CD4-positive, alpha-beta T cell treated with Interleukin-17A for 4 hours (primary cell): ENCODE measurements at places on chromosomes 16 and 17.

DNA sequence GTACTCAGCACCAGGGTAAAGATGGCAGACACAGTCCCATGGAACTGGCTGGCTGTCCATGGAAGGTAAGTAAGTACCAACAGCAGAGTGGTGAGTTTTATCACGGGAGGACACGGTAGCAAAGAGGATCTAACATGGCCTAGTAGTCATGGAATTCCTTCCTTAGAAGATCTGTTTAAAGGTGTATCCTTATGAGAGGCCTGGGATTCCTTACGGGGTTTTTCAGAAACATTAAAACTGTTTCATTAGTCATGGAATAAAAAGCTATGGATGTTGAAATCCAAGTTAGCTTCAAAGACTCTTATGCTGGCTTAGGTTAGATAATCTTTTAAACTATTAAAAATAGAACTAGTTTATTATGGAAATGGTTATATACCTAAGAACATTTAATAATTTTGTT, 7.4 kb downstream of the FTO start:
- DNase-seq = no peak

DNA sequence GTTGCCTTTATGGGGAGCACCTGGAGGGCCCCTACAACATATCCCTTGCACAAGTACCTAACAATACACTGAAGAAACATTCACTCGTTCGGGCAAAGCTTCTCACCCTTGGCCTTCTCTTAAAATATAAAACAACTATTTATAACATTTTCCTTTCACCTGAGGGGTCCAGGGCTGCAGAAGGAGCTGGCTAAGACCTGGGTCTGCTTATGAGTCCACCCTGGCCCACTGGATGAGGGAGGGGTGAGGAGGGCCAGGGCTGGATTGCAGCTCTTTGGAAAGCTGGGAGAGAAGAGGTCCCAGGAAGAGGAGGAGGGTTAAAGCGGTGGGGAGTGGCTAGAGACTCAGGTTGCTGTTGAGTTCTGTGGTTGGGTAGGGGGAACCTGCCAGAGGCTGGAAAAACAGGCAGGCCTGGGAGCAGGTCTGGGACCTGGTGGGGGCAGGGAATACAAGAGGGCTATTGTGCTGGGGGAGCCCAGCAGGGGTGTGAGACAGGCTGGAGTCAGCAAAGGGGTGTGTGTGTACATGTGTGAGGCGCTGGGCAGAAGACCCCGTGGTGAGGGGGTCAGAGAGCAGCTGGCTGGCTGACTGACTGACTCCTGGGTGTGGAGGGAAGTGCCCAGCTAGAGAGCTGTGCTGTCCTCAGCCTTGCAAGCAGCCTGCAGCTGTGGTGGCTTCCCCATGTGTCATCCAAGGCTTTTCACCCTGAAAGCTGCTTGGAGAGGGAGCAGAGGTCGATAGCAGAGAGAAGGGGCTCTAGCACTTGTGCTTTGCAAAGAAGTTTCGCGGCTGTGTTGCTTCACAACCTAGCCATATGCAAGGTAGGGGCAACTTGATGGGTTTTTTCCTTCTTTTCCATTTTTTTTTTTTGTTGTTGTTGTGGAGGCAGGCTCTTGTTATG, 10.2 kb upstream of the MRC2 start:
- no peak for DNase-seq

DNA sequence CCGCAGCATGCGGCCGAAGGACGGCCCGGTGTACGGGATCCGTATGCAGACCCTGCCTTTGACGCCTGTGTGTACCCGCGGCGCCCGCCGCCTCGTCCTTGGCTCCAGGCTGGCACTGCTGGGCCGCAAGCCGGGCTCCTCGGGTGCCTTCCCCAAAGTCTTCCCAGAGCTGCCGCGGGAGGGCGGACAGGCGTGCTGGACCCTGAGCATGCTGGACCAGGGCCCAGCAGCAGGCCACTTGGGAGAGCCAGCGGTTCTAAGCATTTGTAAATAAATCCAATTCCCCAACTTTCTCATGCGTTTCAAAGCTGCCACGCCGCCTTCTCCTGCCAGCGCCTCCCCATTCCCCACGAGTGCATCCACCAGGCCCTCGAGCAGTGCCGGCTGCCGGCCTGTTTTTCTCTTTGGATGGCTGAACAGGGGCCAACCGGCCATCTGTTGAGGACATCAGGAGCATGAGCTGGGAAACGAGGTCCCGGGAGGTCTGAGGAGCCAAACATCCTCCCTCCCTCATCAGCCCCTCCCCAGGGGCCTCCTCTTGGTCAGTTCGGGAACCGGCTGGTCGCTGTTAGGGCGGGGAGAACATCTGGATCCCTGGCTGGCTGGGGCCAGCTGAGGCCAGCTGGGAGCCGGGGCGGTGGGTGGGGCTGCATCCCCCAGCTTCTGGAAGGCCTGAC, 20.5 kb upstream of the PABPN1L start:
- no peak for DNase-seq

- peak; percentile 48 for DNase-seq
Observed at GRCh38 chr17:79915850-79916430, 76.7 kb upstream of the CBX4 start.

DNA sequence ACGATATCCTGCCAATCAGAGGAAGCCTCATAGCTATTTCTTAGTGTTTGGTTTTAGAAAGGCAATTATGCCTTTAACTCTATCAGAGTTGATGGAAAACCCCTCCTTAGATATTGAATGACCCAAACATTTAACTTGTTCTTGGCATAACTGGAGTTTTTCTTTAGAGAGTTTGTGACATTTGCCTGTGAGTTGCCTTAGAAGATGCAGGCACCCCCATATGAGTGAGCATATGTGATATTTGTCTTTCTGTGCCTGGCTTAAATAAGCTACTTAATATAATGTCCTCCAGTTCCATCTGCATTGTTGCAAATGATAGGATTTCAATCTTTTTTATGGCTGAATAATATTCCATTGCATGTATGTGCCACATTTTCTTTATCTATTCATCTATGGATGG, 19.6 kb upstream of the B4GALNT2 start:
- no peak for DNase-seq

- no peak for DNase-seq
Observed at GRCh38 chr17:33838281-33838680, 416.8 kb upstream of the CCL2 start.

DNA sequence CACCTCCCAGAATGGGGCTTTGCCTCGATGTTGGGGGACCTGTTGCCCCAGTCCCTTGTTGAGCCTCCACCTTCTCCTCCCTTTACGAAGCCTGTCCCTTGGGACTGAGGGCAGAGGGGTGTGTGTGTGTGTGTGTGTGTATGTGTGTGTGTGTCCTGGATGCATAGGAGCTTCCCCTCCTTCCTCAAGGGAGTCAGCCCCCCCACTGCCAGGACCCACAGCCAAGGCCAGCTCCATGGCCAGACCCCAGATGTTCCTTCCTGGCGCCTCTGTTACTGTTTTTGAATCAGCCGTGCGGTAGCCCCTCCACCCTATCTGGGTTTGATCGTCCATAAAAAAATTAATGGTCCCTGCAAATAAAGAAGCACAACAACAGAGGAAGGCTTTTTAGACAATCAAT, 17.7 kb upstream of the DOK4 start:
- no peak for DNase-seq

- no peak for DNase-seq
Observed at GRCh38 chr17:81994593-81995462, 17.4 kb downstream of the ASPSCR1 start.

DNA sequence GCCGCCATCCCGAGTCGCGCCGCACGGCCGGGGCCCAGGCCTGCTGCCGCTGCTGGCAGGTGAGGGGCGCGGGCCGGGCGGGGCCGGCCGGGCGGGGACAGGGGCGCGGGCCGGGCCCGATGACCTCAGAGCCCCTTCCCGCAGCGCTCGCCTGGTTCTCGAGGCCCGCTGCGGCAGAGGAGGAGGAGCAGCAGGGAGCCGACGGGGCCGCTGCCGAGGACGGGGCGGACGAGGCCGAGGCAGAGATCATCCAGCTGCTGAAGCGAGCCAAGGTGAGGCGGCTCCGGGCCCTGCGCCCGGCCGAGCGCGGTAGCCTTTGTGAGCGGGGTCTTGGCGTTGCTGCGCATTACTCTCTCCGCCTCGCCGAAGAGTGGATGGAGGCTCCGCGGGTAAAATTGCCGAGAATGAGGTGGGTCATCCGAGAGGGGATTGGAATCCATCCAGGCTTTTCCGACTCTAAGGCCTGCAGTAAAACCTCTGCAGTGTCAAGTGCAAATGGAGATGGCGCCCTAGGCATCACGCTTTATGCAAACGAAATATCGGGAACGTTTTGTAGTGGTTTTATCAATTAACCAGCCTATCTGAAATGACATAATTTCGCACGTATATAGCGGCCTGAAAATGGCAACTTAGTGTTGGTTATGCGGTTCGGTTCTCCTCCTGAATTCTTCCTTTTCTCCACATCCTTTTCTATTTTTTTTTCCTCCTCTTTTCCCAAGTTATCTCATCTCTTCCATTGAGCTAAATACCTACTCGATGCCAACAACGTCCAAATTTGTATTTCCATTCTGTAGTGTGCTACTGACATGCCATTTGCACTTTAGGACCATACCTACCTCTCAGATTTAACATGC, 577 bp downstream of the TTC19 start:
- DNase-seq = no peak

GRCh38 chr16:71311553-71312158, 22.5 kb upstream of the CMTR2 start:
- DNase-seq = peak; percentile 19

GRCh38 chr17:7191069-7191468, 11.9 kb upstream of the ASGR1 start:
- DNase-seq = no peak

GRCh38 chr17:37562016-37562745, 47.0 kb downstream of the SYNRG start:
- DNase-seq = no peak

- DNase-seq = peak; percentile 35
Observed at GRCh38 chr17:40552806-40553693, 12.2 kb downstream of the CCR7 start.

- no peak for DNase-seq
Observed at GRCh38 chr16:56726283-56726682, 3.6 kb upstream of the NUP93 start.

GRCh38 chr16:5905935-5906334, 808.3 kb upstream of the EEF2KMT start:
- no peak for DNase-seq

DNA sequence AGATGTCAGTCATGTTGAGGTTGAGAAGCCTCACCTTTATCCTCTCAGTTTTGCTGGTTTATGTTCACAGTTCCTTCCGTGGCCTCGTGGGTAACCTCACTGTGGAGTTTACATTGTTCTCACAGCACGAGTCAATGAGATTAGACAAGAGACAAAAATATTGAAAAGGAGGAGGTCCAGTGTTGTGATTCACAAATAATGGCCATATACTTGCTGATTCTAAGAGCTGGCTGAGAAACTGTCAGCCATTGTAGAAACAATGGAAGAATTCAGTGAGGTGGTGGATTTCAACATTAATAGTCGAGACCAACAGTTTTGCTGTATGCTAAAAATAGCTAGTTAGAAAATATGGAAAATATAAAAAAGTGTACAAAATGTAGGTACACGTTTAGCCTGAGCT, 176.4 kb upstream of the WSCD1 start:
- DNase-seq = no peak

DNA sequence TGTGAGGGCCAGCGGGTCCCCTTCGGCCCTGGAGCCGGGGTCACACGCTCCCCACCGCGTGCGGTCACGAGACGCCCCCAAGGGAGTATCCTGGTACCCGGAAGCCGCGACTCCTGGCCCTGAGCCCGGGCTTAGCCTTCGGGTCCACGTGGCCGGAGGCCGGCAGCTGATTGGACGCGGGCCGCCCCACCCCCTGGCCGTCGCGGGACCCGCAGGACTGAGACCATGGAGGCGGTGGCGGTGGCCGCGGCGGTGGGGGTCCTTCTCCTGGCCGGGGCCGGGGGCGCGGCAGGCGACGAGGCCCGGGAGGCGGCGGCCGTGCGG, at the start of gene NAGLU:
Gene NAGLU (plus strand): TSS at position 194 of the 324 bp plus-strand sequence. CDS start 32 bp downstream, at position 226.
- DNase-seq = peak; percentile 86

DNA sequence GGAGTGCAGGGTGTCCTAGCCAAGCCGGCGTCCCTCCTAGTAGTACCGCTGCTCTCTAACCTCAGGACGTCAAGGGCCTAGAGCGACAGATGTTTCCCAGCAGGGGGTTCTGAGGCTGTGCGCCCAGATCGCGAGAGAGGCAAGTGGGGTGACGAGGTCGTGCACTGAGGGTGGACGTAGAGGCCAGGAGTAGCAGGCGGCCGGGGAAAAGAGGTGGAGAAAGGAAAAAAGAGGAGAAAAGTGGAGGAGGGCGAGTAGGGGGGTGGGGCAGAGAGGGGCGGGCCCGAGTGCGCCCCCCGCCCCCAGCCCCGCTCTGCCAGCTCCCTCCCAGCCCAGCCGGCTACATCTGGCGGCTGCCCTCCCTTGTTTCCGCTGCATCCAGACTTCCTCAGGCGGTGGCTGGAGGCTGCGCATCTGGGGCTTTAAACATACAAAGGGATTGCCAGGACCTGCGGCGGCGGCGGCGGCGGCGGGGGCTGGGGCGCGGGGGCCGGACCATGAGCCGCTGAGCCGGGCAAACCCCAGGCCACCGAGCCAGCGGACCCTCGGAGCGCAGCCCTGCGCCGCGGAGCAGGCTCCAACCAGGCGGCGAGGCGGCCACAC, at the start of gene MMP2:
Gene MMP2 (plus strand): TSS at position 372 of the 603 bp plus-strand sequence. CDS start 282 bp downstream, outside the sequence.
- DNase-seq = no peak

GRCh38 chr17:74840989-74841666, 18.6 kb downstream of the GRIN2C start:
- DNase-seq = no peak

GRCh38 chr16:8278031-8278580, 312.2 kb downstream of the TMEM114 start:
- DNase-seq = no peak

DNA sequence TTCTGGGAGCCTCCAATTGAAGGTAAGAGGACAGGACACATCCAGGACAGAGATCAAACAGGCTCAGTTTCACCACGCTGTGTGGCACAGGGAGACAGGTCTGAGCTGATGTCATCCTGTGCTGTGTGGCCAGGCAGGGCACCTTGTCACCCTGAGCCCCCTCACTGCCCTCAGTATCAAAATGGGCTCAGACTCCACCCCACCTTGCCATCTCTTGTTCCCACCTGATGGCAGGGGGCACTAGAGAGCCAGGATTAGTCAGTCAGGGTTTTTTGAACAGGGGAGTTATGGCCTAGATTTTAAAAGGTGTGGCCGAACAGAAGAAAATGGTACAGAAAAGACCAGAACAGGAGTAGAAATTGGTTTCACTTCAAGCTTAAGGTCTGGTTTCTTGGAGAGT, 2.6 kb downstream of the KAT2A start:
- peak; percentile 56 for DNase-seq

DNA sequence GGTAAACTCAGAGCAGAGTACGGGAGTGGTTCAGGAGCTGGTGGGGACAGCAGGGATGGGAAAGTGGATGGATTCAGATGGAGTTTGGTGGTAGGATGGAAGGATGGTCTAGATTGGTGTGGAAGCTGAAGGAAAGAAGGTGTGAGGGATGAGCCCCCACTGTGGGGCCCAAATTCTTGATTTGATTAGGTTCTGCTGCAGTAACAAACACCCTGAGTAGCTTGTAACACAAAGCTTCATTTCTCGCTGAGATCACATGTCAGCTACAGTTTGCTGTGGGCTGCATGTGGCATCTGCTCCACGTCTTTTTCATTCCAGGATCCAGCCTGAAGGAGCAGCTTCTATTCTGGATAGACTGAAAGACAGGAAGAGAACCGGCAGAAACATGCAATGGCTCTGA, 143.8 kb downstream of the IRX3 start:
- DNase-seq = no peak

GRCh38 chr17:77543801-77544200, 403.0 kb downstream of the SEC14L1 start:
- DNase-seq = no peak
